ENCODE measurements at places on chromosomes 4 and X.

GRCh38 chr4:185534866-185535611, at the start of gene PDLIM3:
TSS of gene PDLIM3 (minus strand) at chr4:185535507. CDS start at chr4:185535434, 73 bp downstream.
- DNase-seq = peak; percentile 85

DNA sequence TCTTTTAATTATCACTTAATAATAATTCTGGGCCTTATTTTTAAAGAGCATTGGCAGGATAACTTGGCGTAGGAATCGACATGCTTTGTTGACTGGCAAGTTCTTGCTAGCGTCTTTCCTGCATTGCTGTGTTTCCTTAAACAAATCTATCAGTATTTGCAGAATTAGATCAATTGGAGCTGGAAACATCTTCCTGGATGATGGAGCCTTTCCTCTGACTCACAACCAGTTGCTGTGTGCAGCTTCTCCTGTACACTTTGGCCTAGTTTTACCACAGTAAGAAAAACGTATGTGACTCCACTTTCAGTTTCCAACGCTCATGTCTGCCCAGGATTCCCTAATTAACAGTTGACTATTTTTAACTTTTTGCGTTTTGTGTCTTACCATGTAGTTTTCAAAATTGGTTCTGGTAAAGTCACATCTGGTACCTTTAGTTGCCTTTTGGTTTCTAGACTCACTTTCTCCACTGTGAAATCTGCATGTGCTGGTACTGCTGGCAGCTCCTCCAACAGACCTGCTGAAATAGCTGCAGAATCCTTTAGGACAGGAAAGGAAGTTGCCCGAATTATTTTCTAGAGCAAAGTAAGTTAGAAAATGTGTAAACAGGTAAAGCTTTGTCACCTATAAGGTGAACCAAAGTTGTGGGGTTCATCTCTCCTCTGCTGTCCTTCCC, 553.2 kb upstream of the FAT1 start:
- DNase-seq = no peak

DNA sequence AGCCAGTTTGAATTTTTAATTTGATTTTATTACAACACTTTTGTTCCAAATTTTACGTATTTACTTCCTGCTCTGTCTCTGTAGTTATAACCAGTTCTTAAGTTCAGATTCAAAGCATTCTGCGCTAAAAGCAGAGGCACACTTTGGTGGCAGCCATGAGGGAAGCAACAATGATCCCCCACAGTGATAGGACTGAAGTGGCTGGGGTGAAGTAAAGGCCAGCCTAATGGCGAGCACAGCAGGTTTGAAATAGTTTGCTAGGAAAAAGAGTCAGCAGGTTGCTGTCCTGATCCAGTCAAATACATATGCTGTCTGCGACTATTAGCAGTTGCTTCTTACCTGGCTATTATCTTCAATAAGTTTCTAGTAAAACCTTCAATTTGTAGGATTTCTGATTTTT, 176.3 kb downstream of the RPA4 start:
- no peak for DNase-seq

DNA sequence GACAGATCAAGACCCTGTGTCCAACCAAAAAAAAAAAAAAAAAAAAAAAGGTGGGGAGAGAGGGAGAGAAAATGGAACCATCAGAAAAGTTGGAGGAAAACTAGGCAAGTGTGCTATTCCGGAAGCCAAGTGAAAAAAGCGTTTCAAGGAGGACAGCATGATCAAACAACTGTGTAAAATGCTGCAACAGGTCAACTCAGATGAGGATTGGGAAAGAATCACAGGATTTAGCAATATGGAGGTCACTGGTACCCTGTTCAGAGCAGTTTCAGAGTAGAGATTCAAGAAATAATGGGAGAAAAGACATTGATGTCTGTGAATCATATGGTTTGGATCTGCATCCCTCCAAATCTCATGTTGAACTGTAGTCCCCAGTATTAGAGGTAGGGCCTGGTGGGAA, 47.5 kb downstream of the TIGD4 start:
- no peak for DNase-seq

DNA sequence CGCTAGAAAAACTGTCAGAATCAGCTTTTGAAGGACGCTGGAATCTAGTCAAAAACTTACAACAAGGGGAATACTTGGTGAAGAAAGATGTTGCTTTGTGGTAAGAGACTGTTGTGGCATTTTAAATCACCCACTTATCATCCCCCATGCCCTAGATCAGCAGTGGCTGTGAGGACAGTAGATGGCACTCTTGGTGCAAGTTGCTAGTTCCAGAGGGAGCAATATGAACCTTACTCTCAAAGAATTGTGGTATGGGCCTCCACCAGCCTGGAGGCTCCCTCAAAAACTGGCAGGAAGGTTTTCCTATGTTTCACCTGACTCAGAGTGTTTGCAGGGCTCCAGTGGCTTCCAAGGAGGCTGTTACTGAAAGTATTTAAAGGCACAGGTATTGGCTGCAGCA, 37.7 kb upstream of the SLC16A2 start:
- peak; percentile 53 for DNase-seq

- no peak for DNase-seq
These were observed 92.8 kb downstream of the TAB3 start for GRCh38 chrX:30795981-30796958.

- no peak for DNase-seq
These were observed 14.7 kb downstream of the EXOC1L start for GRCh38 chr4:55834086-55834795.

DNA sequence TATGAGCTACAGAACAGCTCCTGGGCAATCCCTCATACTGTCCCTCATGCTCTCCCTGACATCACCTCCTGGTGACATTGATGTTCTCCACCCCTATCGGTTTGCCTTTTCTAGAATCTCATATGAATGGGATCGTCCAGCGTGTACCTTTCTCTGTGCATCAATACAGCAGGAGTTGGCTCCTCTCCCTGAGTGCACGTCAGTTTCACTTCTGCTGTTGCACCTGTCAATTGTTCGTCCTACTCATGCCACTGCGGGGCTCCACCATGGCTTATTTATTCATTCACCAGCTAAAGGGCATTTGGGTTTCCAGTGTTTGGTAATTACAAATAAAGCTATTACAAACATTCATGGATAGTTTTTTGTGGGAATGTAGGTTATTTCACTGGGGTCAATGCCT, 269.1 kb upstream of the ZFP42 start:
- no peak for DNase-seq

DNA sequence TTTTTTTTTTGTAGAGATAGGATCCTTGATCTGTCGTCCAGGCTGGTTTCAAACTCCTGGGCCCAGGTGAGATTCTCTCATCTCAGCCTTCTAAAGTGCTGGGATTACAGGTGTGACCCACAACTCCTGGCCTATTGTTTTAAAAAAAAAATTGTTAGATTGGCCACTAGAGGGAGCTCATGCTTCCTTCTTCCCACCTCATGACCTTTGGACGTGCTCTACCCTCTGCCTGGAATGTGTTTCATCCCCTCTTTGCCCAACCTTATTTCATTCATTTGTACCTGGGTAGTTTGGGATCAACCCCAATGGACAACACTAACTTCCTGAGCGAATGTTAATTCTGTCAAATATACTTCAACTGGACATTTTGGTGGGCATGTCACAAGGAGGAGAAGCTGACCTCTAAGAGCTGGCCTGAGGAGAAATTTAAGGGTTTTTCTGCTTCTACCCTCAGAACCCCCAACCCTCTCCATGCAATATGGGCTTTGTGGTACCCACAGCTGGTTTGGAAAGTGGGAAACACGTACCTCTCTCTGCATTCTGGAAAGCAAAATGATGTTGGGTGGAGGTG, 6.4 kb downstream of the PPEF2 start:
- DNase-seq = no peak

- peak; percentile 69 for DNase-seq
These were observed 52.1 kb downstream of the PDGFRA start for GRCh38 chr4:54281054-54281766.

GRCh38 chr4:109939190-109939589, 26.5 kb downstream of the EGF start:
- no peak for DNase-seq

GRCh38 chr4:26120098-26120825, 200.6 kb upstream of the RBPJ start:
- no peak for DNase-seq

DNA sequence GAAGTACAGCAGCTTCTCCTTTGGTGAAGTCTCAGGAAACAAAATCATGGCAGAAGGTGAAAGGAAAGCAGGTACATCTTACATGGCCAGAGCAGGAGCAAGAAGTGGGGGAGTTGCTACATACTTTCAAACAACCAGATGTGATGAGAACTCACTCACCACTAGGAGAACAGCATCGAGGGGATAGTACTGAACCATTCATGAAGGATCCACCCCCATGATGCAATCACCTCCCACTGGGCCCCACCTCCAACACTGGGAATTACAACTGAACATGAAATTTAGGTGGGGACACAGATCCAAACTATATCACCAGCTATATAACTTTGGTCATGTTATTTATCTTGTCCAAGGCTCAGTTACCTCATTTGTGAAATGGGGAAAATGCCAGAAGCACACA, 159.4 kb downstream of the OPHN1 start:
- DNase-seq = no peak

GRCh38 chr4:169774466-169775445, 17.0 kb upstream of the HPF1 start:
- DNase-seq = peak; percentile 29

GRCh38 chr4:7007142-7007907, 35.8 kb upstream of the TADA2B start:
- no peak for DNase-seq

- no peak for DNase-seq
These were observed 18.3 kb downstream of the GAB1 start for GRCh38 chr4:143354990-143355389.

GRCh38 chr4:132910229-132910748, 238.8 kb upstream of the PCDH10 start:
- DNase-seq = no peak

- DNase-seq = peak; percentile 52
These were observed 75.4 kb downstream of the LIMCH1 start for GRCh38 chr4:41613386-41613785.

DNA sequence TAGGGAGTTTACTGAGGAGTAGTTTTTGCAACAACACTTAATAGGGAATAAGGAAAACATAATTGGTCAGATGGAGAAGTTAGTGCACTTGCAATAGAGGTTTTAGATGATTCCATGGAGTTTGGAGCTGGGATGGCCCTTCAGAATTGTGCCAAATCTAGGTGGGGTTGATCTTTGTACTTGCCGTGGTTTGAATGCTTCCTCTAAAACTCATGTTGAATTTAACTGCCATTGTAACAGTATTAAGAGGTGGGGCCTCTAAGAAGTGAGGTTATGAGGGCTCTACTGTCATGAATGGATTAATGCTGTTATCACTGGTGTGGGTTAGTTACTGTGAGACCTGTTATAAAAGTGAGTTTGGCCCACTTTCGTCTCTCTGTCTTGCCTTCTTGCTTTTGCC, 94.4 kb upstream of the BOD1L1 start:
- DNase-seq = no peak

- DNase-seq = no peak
These were observed 21.4 kb downstream of the TMEM187 start for GRCh38 chrX:153993978-153994377.

DNA sequence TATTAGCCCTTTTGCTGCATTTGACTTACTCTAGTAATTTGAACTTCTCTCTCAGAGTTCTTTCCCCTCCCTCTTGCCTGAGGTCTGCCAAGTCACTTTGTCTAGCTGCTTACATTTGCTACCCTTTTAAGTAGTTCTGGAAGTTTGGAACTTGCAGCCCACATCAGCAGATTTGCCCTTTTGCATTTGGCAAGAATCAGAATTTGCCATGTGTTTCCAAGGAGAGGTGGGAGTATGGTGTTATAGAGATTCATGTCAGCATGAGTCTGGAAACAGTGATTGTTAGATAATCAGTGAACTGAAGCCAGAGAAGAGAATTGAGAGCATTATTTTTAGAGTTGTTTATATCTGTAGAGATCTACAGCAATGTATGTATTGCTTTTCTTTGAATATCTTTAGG, 52.1 kb downstream of the KLHL34 start:
- peak; percentile 18 for DNase-seq

DNA sequence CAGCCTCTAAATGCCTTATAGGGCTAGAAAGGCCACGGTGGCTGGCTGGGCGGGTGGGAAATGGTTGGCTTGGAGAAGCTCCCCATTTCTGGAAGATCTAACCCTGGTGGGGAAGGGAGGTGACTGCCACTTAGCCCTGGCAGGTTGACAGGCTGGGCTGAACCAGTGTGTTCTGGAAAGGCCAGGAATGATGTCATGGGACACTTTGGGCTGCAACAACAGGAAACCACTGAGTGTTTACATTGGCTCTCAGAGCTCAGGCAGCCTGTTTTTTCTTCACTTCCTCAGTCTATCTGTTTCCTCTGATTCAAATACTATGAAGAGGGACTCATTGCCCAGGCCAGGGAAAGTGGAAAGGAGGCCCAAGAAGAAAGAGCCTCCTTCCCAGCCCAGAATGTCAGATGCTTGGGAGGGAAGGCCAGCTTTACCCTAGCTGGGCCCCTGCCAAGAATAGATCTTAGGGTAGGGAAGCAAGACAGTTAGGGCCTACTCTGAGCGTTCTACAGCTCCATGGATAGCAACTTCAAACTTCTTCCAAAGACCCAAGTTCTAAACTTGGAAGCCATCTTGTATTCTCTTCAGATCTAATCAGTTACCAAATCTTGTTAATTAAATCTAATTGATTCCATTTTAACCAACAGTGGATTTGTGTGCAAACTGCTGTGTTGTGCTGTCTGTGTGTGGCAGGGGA, 65.8 kb upstream of the MSN start:
- DNase-seq = peak; percentile 76

GRCh38 chrX:41491267-41492004, 44.3 kb downstream of the NYX start:
- peak; percentile 41 for DNase-seq

DNA sequence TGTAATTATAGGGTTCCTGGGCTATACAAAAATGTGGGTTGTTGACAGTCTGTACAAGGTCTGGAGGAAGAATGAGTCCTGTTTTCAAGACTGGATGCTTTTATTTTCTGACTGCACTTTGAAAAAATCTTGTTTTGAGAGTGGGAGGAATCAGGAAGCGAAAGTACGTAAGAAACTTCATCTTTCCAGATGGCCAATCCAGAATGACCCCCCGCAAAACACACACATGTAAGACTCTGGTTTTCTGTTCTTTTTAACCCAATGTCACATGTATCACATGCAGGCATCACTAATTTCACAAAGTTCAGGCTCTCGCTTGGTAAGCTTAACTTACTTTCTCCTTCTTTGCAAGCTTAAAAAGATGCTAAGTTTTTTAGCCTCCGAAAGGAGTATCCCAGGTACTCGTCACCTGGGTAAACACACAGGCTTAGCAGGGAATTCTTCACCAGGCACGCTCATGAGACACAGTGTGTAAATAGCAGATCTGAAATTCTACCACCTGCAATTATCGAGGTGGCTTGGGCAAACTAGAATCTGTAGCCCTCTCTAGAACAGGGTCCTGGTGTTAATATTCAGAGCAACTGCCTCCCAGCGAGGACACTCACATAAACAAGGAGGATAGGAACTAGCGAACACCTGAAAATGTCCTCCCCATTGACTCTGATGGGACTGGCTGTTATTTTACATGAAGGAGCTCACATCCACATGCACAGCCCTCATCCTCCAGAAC, 90.7 kb downstream of the NSUN7 start:
- DNase-seq = no peak
